ENCODE measurements at places on chromosomes 3 and 15.
A peak's percentile ranks its signal among the peaks of the same experiment; 100 is the strongest.

GRCh38 chr15:23881291-23881690 lies 194.2 kb upstream of the NDN start:
- no peak for DNase-seq

DNA sequence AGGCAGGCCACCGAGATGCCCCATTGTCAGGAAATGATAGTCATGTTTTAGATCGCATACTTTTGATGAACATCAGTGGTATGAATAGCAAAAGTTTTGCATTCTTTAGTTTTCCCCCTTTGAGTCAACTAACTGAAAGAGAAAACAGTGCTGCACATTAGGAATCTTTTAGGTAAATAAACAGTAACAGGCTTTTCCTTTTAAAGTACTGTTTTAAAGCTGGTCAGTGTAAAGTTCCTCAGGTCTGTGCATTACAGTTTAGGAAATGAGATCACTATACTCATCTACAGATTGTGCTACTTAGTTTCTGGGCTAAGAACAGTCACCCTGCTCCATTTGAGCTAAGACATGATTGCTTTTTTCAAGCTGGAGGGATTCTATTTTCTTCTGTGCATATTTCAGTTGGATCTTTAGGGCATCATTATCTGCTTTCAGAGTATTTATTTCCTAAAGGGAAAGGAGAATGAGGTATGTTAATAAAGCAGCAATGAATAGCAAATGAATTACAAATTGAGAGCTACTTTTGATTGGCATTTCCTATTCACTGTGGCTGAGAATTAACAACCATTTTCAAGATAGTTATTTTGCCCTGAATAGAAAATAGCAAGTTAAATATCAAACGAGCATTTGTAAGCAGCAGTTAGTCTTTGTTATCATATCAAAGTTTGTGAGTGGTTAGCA lies 36.5 kb downstream of the FAM98B start:
- no peak for DNase-seq

GRCh38 chr15:84668221-84668982 lies 10.4 kb upstream of the NMB start:
- DNase-seq: no peak

GRCh38 chr15:57144448-57144847 lies 226.0 kb downstream of the TCF12 start:
- DNase-seq: no peak

DNA sequence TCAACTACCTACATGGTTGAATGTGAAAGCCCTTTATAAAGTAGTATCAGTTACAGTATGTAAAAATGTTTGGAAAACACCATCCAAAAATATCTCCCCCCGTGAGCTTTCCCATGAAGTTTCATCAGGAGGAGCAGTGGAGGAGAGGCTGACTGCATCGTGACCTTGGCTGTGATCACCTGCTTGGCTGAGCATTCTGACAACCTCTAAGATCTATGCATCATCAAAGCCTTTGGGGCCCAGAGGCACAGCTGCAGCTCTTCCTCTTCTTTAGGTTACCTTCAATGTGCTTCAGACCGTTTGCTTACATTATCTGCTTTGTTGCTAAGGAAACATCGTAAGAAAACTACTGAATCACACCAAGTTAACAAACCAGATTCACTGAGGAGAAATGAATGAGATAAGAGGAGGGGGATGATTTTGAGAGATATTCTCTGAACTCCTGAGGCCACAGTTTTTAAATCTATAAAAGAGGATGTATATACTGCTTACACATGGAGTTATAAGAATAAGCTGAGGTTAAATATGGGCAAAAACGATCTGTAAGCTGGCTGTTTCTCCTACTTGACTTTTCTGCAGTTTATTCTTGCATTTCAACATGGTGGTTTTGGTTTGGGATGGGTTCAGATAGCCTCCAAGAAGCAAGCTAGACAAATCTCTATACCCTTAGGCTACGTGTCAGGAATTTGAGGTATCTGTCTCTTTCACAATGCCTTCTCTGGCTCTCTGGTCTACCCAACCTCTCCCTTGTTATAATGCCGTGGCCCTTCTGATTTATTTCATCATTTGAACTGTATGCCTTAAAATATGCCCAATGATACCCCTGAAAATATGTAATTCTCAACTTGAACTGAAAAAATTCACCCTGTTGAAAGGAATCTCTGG lies 4.0 kb downstream of the GCSAM start:
- peak; percentile 20 for DNase-seq

- DNase-seq: no peak
Measured at GRCh38 chr15:52805351-52806283, 15.5 kb upstream of the ONECUT1 start.

- no peak for DNase-seq
Measured at GRCh38 chr15:71447328-71448250, 332.3 kb downstream of the THSD4 start.

DNA sequence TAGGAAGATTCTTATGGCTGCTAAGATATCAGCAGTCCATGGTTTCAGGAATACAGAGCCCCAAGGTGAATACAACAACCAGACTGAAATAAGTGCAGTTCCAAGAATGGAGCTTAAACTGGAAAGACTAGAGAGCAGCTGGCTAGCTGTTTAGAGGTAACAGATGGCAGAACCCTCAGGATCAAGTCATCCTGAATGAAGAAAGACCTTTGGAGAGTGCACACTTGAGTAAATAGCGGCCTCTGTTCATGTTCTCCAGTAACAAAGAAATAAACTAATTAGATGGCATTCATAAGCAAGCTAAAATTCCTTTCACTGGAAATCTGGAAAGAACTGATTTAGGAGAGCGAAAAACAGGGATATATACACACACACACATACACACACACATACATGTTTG lies 968.4 kb downstream of the FHIT start:
- DNase-seq: no peak

DNA sequence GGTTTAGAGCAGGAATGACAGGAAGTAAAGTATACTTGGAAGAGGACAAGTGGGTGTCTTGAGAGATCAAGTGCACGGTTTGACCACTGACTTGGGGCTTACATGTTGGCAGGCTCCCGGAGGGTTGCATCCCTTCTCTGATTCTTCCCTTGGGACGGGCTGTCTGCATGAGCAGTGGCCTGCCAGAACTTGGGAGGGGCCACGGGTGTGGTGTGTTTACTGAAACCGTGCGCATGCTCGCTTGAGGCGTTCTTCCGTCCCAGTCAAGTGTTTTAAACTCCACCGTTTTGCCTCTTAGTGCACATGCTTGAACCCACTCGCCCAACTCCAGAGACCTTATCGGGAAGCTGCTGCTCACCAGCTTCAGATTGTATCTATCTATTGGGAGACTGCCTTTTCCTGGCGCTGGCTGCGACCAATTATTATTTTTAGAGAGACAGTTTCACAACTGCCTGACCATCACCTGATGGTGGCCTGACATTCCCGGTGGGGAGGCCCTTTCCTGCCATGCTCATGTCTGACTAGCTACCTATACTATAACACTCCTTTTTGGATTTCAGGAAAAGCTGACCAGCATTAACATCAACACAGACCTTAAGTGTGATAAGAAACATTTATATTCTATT lies 14.9 kb upstream of the C3orf22 start:
- no peak for DNase-seq

- no peak for DNase-seq
Measured at GRCh38 chr3:102941786-102942185, 507.0 kb downstream of the ZPLD1 start.

GRCh38 chr15:42504631-42505030 lies 9.2 kb downstream of the SNAP23 start:
- no peak for DNase-seq

- DNase-seq: no peak
Measured at GRCh38 chr15:49718846-49719245, 98.0 kb downstream of the DTWD1 start.

DNA sequence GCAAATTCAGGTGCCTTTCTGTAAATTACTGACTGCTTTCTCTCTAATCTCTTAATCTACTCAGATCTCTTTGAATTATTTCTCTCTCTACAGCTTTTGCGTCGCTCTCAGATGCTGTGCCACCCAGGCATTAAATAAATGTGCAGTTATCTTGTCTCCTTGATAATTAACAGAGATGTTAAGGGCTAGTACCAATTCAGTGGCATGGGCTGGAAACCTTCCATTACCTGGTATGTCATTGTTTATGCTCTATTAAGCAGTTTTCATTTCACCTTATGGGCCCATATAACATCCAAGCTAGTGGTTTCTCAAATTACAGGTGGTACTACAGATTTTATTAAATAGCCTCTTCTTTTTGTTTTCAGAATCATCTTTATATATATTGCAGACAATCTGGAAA lies 66.0 kb downstream of the PEX5L start:
- DNase-seq: no peak

GRCh38 chr3:134073583-134073945 lies 43.8 kb upstream of the SLCO2A1 start:
- DNase-seq: no peak

GRCh38 chr3:9036404-9037131 lies 73.3 kb upstream of the RAD18 start:
- peak; percentile 51 for DNase-seq

- DNase-seq: no peak
Measured at GRCh38 chr3:162136136-162136535, 639.5 kb downstream of the OTOL1 start.

- DNase-seq: peak; percentile 40
Measured at GRCh38 chr15:37891766-37892368, 42.6 kb upstream of the TMCO5A start.

GRCh38 chr3:135214400-135214799 lies 419.3 kb downstream of the EPHB1 start:
- no peak for DNase-seq
